ENCODE measurements at places on chromosomes 12 and 14.

GRCh38 chr12:109542876-109543275 lies 30.4 kb downstream of the MMAB start:
- no peak for DNase-seq
- H3K36me3 ChIP-seq = no peaks in the 10 kb centered on the region
- H3K4me1 ChIP-seq = peaks cover 3% of the 10 kb centered on the region
- no peak overlapping the region for H3K27ac ChIP-seq

GRCh38 chr12:61804301-61804700 lies 455.9 kb upstream of the USP15 start:
- H3K27ac ChIP-seq = no peak overlapping the region
- no peaks in the 10 kb centered on the region for H3K36me3 ChIP-seq
- DNase-seq = no peak
- H3K4me1 ChIP-seq = no peaks in the 10 kb centered on the region

- H3K4me1 ChIP-seq = no peaks in the 10 kb centered on the region
- peaks cover 5% of the 10 kb centered on the region for H3K27me3 ChIP-seq
- H3K36me3 ChIP-seq = no peaks in the 10 kb centered on the region
- no peak for DNase-seq
- H3K4me3 ChIP-seq = no peak overlapping the region
Measured at GRCh38 chr14:31265701-31266398, 58.3 kb upstream of the HECTD1 start.

GRCh38 chr14:33792720-33793368 lies 158.0 kb downstream of the EGLN3 start:
- H3K36me3 ChIP-seq = no peaks in the 10 kb centered on the region
- H3K27me3 ChIP-seq = no peaks in the 10 kb centered on the region
- H3K4me3 ChIP-seq = no peak overlapping the region
- no peak overlapping the region for H3K27ac ChIP-seq
- peak; percentile 33 for DNase-seq

DNA sequence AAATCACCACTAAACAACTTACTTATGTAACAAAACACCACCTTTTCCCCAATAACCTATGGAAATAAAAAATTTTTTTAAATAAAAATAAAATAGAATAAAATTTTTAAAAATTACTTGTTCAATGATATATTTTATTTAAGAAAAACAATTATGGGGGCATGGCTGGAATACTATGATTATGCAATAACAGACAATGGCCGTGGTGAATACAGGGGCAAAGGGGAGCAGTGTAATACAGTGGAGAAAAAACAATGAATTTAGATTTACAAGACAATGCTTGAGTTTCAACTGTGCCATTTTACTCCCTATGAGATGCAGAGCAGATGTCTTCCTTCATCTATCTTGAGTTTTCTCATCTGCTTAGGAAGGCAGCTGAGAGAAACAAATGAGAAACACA lies 72.9 kb downstream of the BLTP3B start:
- H3K27me3 ChIP-seq = no peaks in the 10 kb centered on the region
- peaks cover 2% of the 10 kb centered on the region for H3K36me3 ChIP-seq
- H3K4me1 ChIP-seq = no peaks in the 10 kb centered on the region
- no peak overlapping the region for H3K27ac ChIP-seq
- H3K4me3 ChIP-seq = no peak overlapping the region

GRCh38 chr12:121453629-121454028 lies 53.7 kb downstream of the RNF34 start:
- H3K4me3 ChIP-seq = no peak overlapping the region
- H3K27ac ChIP-seq = no peak overlapping the region
- no peak for DNase-seq
- no peaks in the 10 kb centered on the region for H3K27me3 ChIP-seq
- H3K4me1 ChIP-seq = no peaks in the 10 kb centered on the region

DNA sequence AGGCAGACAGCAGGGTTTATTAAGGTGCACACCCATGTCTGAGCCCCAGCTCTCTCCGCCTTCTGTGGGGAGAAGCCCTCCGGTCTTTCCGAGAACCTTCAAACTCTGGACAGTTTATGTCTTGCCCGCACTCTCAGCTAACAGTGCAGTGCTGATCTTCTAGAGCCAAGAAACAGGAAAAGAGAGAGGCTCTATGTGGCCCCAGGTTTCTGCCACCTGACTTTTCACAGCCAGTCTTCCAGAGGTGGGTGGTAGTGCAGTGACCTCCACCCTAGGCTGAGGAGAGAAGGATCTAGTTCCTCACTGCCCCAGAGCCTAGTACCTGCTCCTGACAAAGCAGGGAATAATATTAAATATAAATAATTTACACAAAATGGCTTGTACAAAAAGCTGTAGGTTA lies 4.0 kb upstream of the SLC22A17 start:
- no peak for DNase-seq
- H3K27me3 ChIP-seq = no peaks in the 10 kb centered on the region
- H3K36me3 ChIP-seq = no peaks in the 10 kb centered on the region
- H3K4me1 ChIP-seq = no peaks in the 10 kb centered on the region

- peak overlapping the region; percentile 100 for H3K4me3 ChIP-seq
- H3K27me3 ChIP-seq = no peaks in the 10 kb centered on the region
- peaks cover 33% of the 10 kb centered on the region for H3K4me1 ChIP-seq
- peaks cover 3% of the 10 kb centered on the region for H3K36me3 ChIP-seq
Measured at GRCh38 chr14:68789821-68790643, 2.8 kb downstream of the ZFP36L1 start.

GRCh38 chr14:50060871-50061663 lies 55.3 kb downstream of the VCPKMT start:
- H3K27me3 ChIP-seq = no peaks in the 10 kb centered on the region
- no peak for DNase-seq
- H3K27ac ChIP-seq = peak overlapping the region; percentile 93
